ENCODE measurements at places on chromosomes 11 and 22. TPM values are rescaled to one million over a fixed set of nuclear protein-coding genes. Genes with fewer than 3 reads are reported as not detected.

The SHISA8 gene
- total RNA-seq: not detected

The MCHR1 gene
- total RNA-seq: 0.13 TPM

The KRTAP5-1 gene
- not detected for total RNA-seq

The TRIM6 gene
- total RNA-seq: 2.9 TPM

The SCGB1D2 gene
- total RNA-seq: not detected

The PACSIN3 gene
- 29.7 TPM for total RNA-seq

The CDC42BPG gene
- total RNA-seq: 0.25 TPM

The MIAT gene
- 0.53 TPM for total RNA-seq

The GGT5 gene
- total RNA-seq: 9.7 TPM

The KCNK4 gene
- not detected for total RNA-seq

The GLYATL2 gene
- total RNA-seq: 1.2 TPM

The YPEL4 gene
- 0.79 TPM for total RNA-seq

The OR5A2 gene
- not detected for total RNA-seq

The PHF5A gene
- total RNA-seq: 51.9 TPM

The FXYD6 gene
- not detected for total RNA-seq

The APLNR gene
- 0.66 TPM for total RNA-seq

The OR52H1 gene
- total RNA-seq: 0.66 TPM

The MS4A15 gene
- total RNA-seq: not detected

The KCNJ11 gene
- not detected for total RNA-seq

The OR10A2 gene
- not detected for total RNA-seq

The CNIH2 gene
- total RNA-seq: 0.37 TPM

The FOLR1 gene
- total RNA-seq: not detected

The ADAMTS15 gene
- 47.6 TPM for total RNA-seq

The KCTD14 gene
- 0.25 TPM for total RNA-seq

The NOX4 gene
- total RNA-seq: 0.56 TPM

The OR6A2 gene
- total RNA-seq: 0.19 TPM

The OR51E1 gene
- total RNA-seq: not detected

The OR51B4 gene
- not detected for total RNA-seq

The OR51B5 gene
- 0.40 TPM for total RNA-seq

The OR8B2 gene
- not detected for total RNA-seq

The SCGB1C1 gene
- total RNA-seq: not detected

The CHRM1 gene
- not detected for total RNA-seq

The P2RY6 gene
- 2.6 TPM for total RNA-seq

The CSNK2A3 gene
- 1.2 TPM for total RNA-seq

The FBLN1 gene
- 26.6 TPM for total RNA-seq

The SLC37A2 gene
- total RNA-seq: 0.06 TPM

The GDPD4 gene
- not detected for total RNA-seq

The CCDC81 gene
- 0.87 TPM for total RNA-seq

The ART1 gene
- not detected for total RNA-seq

The SCO2 gene
- total RNA-seq: 0.62 TPM

The FDXACB1 gene
- 2.9 TPM for total RNA-seq

All from aortic smooth muscle cell (primary cell).